AG04450 (cell line): ENCODE measurements at places on chromosomes 11 and 22. TPM values are rescaled to one million over a fixed set of nuclear protein-coding genes. Genes with fewer than 3 reads are reported as not detected.

- no peak for DNase-seq
Measured at GRCh38 chr22:50084614-50085021, 608 bp downstream of the MLC1 start.

The PSMC3 gene
- 211 and 290 TPM in 2 replicates for polyA plus RNA-seq

GRCh38 chr22:44391481-44392445 is 79.0 kb upstream of the SHISAL1 start:
- no peak for DNase-seq

DNA sequence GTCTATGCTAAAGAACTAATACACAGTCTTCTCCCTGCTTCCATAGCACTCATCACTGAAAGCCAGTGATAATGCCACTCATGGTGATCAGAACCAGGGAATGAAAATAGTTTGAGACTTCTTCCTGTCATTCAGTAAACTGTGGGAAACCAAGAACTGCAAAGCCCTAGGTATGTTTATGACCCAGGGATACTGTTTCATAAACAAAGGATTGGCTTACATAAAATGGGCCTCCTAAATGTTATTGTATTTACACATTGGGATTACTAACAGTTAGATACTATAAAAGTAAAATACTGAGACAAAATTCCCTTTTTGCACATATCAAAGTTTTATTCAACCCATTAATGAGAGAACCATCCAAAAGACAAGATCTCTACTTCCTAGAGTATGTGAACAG is 21.3 kb upstream of the CWF19L2 start:
- DNase-seq, result peak; percentile 11
